Esophagus squamous epithelium (tissue), 5 donors: ENCODE measurements at places on chromosomes 16 and 17. TPM values are rescaled to one million over a fixed set of nuclear protein-coding genes. Genes with fewer than 3 reads are reported as not detected.
A peak's percentile ranks its signal among the peaks of the same experiment; 100 is the strongest.

DNA sequence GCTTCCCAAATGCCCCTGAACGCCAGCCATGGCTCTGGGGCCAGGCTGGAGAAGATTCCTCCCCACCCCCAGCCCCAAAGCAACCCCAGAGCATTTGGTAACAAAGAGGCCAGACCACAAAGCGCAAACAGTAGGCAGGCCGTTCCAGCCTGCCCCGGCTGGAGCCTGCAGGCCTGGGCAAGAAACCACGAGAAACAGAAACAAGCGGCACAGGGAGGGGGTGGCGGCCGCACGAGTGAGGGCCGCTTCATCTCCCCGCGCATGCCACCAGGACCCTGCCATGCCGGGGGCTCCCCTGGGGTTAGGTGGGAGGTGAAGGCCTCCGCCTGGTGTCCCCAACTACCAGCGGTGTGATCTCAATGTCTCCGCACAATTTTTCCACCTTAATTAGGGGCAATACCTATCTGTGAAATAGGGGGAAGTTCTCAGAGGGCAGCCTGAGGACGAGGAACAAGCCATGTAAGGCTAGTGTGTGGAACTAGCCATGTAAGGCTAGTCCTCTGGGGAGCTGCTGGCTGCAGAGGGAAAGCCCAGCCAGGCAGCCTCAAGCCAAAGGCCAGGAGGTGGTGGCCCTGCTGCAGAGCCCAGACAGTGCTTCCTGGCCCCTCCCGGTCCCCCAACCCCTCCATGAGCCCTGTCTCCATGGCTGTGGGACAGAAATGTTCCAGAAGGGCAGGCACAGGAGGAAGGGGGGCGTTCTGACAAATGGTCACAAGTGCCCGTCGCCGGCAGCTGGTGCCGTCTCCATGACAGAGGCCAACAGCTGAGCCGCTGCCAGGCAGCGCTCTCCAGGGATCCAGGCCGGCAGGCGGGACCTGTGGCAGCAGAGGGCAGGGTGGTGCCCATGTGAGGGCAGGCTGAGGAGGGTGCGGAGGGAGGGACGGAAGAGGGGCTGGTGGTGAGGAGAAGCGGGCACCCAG is 14.5 kb upstream of the MTSS2 start:
- H3K36me3 ChIP-seq: no peaks in the 10 kb centered on the region
- H3K27ac ChIP-seq: peak overlapping the region; percentile 85
- no peak for DNase-seq
- H3K4me1 ChIP-seq: peaks cover 100% of the 10 kb centered on the region
- H3K27me3 ChIP-seq: no peaks in the 10 kb centered on the region
- H3K4me3 ChIP-seq: no peak overlapping the region

DNA sequence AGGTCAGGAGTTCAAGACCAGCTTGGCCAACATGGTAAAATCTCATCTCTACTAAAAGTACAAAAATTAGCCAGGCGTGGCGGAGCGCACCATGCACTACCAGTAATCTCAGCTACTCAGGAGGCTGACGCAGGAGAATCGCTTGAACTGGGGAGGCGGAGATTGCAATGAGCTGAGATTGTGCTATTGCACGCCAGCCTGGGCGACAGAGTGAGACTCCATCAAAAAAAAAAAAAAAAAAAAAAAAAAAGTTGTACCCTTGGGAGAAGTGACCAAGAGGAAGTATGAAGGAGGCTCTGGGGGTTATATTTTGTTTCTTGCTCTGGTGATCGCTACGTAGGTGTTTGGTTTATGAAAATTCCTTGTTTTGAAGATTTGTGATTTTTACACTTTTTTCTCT is 66.3 kb downstream of the LITAF start:
- no peak overlapping the region for H3K4me3 ChIP-seq
- H3K4me1 ChIP-seq: no peaks in the 10 kb centered on the region
- no peaks in the 10 kb centered on the region for H3K27me3 ChIP-seq
- H3K36me3 ChIP-seq: no peaks in the 10 kb centered on the region

- no peak overlapping the region for H3K4me3 ChIP-seq
- DNase-seq: no peak
- no peaks in the 10 kb centered on the region for H3K4me1 ChIP-seq
- H3K27me3 ChIP-seq: no peaks in the 10 kb centered on the region
- no peak overlapping the region for H3K27ac ChIP-seq
Observed at GRCh38 chr17:80523054-80523744, 21.4 kb upstream of the RPTOR start.

DNA sequence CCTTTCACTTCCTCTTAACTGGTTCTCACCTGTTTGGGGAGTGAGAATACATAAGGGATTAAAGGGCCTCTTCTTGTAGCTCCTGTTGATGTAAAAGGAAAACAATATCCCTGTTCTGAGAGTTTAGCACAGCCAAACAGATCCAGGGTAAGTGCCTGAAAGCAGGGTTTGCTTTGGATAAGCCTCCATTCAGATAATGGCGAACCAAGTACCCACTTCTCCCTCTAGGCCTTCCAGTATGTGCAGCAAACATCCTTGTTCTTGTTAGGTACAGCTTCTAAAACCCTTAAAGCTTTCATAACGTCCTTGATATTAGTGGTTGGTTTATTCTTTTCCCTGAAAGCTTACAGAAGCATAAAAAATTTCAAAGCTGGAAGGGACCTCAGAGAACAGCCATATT is 130.6 kb upstream of the DNAH9 start:
- H3K4me3 ChIP-seq: no peak overlapping the region
- no peaks in the 10 kb centered on the region for H3K36me3 ChIP-seq
- H3K4me1 ChIP-seq: no peaks in the 10 kb centered on the region
- no peak for DNase-seq
- no peaks in the 10 kb centered on the region for H3K27me3 ChIP-seq

DNA sequence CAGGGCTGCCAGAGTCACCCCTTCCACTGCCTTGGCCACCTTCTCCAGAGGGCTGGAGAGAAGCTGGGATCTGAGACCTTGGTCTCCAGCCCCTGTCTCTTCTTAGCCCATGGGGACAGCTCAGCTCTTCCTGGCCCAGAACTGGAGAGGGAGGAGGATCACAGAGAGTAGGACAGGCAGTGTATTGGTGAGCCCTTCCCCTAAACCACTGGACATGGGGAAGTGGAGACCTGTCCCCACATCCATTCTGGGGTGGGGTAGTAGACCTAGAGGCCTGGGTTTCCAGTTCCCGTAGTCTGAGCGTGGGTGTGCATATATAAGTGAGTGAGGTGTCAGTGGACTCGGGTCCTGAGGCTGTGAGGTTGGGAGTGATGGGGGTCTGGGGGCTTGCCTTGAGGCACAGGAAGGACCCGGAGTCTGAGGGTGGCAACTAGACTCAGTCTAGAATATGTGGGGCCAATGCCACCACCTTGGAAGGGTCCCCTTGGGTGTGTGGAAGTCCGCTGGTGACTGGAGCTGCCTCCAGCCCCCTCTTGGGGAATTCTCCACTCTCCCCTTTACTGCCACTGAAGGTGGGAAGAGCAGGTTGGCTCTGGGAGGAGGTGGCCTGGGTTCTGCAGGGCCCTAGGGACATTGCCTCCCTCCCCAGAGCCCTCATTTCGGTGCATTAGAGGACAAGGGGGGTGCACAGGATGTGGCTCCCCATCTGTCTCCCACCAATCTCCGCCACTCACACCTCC is 19.9 kb downstream of the GJD3 start:
- peak overlapping the region; percentile 71 for H3K4me3 ChIP-seq
- no peaks in the 10 kb centered on the region for H3K27me3 ChIP-seq
- no peak for DNase-seq
- no peaks in the 10 kb centered on the region for H3K36me3 ChIP-seq
- peak overlapping the region; percentile 98 for H3K27ac ChIP-seq

Gene KRT40
- not detected for total RNA-seq

Gene ARL5C
- total RNA-seq: not detected

GRCh38 chr17:45423975-45424335 is 8.7 kb downstream of the ARHGAP27 start:
- no peak overlapping the region for H3K4me3 ChIP-seq
- H3K36me3 ChIP-seq: no peaks in the 10 kb centered on the region
- H3K27ac ChIP-seq: peak overlapping the region; percentile 24
- peaks cover 14% of the 10 kb centered on the region for H3K4me1 ChIP-seq
- DNase-seq: no peak

Gene CD300A
- total RNA-seq: 1.1 TPM

Gene OTOP3
- 33.9 TPM for total RNA-seq
